ENCODE measurements at places on chromosomes 16 and 17. TPM values are rescaled to one million over a fixed set of nuclear protein-coding genes. Genes with fewer than 3 reads are reported as not detected.

RPS15A gene
- total RNA-seq = 918 TPM

TBC1D26 gene
- not detected for total RNA-seq

DRC3 gene
- 17.3 TPM for total RNA-seq

PRSS33 gene
- not detected for total RNA-seq

WDR90 gene
- total RNA-seq = 51.6 TPM

DDX42 gene
- total RNA-seq = 104 TPM

MT1E gene
- 258 TPM for total RNA-seq

SLC16A13 gene
- 6.5 TPM for total RNA-seq

MGAT5B gene
- 2.3 TPM for total RNA-seq

STH gene
- total RNA-seq = not detected

KAT8 gene
- total RNA-seq = 83.8 TPM

TEX19 gene
- not detected for total RNA-seq

OR3A2 gene
- 1.1 TPM for total RNA-seq

SPATA22 gene
- total RNA-seq = 0.31 TPM

All from kidney (tissue), 22 donors.